ENCODE measurements at places on chromosomes 13 and 19.

GRCh38 chr13:91154558-91155353 is 192.7 kb upstream of the MIR17HG start:
- no peak for DNase-seq

DNA sequence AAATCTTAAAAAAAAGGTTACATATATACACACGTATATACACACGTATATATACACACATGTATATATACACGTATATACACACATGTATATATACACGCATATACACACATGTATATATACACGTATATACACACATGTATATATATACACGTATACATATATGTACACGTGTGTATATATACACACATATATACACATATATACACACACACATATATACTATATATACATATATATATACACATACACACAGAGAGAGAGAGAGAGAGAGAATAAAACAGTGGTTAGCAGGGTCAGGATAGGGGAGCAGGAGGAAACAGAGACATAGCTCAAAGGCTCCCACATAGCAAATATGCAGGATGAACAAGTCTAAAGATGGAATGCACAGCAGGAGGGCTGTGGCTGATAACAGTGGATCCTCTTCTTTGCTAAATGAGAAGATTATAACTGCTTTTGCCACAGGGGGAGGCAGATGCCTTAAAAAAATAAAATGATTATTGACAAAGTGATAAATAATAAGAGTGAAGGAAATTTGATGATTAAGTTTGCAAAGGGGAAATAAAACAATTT is 714.5 kb downstream of the UQCRFS1 start:
- DNase-seq = no peak

DNA sequence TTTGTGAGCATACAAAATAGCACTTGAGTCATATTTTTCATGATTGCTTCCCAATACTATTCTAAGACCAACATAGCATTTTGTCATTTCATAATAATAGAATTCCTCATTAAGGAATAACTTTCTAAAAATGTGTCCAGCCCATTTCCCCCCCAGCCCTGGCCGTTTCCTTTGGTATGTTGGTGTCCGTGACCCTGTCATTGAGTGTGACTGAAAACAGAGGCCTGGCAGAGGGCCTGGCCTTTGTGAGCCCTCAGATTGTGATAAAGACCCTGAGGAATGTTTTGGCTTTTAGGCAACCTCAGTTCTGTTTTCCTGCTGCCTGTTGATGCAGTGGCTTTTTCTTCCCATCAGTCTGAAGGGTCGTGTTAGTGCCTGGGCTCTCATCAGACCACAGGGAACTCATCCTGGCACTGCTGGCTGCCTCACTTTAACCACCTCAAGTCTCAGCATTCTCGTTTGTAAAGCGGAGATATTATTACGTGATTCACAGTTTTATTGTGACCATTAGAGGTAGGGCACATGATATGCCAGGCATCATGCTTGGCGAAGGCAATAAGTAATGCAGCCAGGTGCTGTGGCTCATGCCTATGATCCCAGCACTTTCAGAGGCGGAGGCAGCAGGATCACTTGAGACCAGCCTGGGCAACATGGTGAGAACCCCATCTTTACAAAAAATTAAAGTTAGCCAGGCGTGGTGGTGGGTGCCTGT is 13.8 kb downstream of the SPINT2 start:
- DNase-seq = no peak

DNA sequence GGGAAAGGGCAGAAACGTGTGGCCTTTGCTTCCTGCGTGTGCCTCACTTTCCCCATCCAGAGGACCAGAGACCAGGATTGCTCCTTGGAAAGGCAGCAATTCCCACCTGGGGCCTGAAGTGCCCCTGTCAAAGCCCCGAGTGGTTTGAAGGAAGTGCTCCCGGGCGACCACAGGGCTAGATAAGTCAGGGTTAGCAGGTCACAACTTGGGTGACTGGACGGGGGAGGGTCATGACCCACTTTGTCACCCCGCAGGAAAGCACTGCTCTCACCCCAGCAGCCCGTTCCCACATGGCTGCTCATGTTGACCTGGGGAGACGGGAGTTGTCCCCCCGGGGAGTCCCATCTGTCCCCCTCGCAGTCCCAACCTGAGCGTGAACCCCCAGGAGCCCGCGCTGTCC is 459 bp downstream of the PRAM1 start:
- no peak for DNase-seq

- no peak for DNase-seq
Measured at GRCh38 chr19:30895946-30896345, 453.3 kb downstream of the TSHZ3 start.

DNA sequence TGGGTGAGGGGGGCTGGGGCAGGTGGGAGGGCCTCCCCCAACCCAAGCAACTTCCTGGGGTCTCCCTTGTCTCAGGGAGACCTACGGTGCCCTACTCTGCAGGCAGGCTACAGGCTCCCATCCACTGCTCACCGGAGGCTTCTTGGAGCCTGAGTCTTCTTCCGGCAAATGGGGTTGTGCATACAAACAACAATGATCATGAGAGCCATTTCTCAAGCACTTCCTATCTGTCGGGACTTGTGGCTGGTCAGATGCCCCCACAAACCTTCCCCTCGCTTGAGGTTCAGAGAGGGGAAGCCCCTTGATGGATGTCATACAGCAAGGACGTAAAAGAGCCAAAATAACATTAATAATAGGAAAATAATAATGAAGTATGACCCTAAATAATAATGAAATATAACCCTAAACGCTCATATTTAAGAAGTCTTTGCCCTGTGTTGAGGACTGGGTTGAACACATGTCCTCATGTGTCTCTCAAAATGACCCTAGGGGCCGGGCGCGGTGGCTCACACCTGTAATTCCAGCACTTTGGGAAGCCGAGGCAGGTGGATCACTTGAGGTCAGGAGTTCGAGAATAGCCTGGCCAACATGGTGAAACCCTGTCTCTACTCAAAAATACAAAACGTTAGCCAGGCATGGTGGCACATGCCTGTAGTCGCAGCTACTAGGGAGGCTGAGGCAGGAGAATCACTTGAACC is 727 bp downstream of the CD37 start:
- no peak for DNase-seq

DNA sequence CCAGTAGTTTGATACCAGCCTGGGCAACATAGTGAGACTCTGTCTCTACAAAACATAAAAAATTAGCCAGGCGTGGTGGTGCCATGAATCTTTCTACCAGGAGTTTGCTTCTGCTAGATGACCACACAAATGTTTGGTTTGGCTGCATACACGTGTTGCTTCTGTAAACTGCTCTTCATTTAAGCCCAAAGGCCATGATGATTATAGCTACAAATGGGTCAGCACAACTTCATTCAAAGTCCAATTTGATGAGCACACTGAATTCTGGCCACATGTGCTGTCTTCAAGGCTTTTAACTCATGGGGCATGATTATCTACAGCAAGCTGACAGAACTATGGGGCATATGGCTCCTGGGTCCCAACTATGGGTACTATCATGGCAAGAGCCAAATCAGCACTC is 46.3 kb upstream of the DCT start:
- DNase-seq = no peak

DNA sequence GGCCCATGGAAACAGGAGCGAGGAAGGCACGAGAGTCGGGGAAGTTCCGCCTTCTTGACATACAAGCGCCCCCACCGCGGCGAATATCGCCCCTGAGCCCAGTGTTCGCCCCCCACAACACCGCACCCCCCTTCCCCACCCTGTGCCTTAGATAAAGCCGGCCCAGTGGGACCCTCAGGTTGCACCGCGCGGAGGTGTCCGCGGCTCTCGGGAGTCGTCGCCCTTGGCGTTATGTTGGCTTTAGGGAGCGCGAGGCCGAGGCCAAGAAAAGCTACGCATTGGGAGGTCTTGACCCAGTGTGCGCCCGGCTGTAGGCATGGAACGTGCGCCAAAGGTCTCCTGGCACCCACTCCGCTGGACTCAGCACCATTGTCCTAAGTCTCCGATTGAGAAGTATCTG is 603 bp upstream of the ZNF132 start:
- DNase-seq = no peak

DNA sequence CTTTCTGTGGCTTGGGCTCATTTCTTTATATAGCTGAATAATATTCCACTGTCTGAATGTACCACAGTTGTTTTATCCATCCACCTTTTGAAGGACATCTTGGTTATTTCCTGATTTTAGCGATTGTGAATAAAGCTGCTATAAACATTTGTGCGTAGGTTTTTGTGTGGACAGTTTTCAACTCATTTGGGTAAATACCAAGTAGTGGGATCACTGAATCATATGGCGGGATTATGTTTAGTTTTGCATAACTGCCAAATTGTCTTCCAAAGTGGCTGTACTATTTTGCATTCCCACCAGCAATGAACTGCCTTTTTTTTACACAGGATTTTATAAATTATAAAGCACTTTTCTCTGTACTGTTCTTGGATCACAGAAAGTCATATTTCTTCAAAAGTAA is 13.7 kb upstream of the LRCH1 start:
- no peak for DNase-seq

DNA sequence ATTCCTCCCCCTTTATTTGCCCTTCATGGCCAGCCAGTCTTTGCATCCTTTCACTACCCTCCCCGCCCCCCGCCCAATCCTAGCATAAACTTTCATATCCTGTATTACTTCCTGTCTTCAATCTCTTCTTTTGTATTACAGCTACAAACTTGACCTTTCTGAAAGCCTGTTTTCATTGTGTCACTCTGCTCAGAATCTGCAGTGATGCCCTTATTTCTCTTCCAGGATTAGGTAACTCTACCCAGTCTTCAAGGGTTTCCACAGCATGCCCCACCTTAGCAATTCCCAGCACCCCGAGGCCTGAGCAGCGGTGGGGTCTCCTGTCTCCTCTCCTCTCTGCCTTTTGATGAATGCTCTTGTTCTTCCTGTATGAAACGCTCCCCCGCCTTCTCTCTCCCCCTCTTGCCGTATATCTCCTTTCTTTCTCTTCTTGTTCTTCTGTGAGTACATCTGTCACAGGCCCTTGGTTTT is 145.6 kb downstream of the SHISA2 start:
- DNase-seq = no peak

- DNase-seq = no peak
Measured at GRCh38 chr19:57389194-57389729, 392 bp upstream of the ZNF548 start.

DNA sequence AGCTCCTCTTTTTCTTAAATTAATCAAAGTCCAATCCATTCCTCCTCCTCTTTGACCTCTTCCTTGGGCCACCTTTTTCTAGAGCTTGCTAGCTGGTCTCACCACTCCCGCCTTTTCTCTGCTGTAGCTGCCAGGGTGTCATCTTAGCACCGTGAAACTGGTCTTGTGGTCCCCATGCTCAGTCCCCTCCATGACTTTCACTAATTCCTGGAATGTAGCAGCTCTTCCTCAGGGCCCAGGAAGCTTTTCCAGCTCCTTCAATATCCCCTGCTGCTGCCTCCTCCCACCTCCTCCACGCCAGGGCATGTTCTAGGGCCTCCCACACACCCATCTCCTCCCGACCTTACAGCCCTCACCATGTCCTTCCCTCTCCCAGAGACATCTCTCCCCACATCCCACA is 222.2 kb downstream of the MYO16 start:
- DNase-seq = no peak

- no peak for DNase-seq
Measured at GRCh38 chr13:44739120-44739519, 163.0 kb upstream of the TSC22D1 start.

DNA sequence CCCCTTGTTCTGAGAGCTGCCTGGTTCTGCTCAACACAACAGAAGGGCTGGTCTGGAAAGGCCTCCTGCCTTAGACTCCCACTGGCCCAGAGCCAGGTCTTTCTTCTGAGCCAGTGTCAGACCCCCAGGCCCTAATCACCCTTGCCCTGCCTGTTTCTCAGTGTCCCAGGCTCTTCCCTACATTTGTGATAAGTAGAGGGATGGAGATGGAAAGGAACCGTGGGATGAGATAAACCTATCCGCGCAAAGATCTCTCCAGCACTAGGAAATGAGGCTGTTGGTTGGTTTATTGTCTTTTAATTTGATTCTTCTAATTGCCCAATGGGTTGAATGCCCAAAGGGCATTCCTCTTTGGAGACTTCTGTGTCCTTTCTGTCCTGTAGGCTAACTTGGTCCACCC is 470.0 kb downstream of the TSHZ3 start:
- DNase-seq = no peak

- DNase-seq = no peak
Measured at GRCh38 chr19:4844348-4845179, 13.1 kb upstream of the TICAM1 start.

GRCh38 chr13:99040536-99041131 is 62.8 kb upstream of the DOCK9 start:
- no peak for DNase-seq

GRCh38 chr13:29621051-29621800 is 25.7 kb upstream of the SLC7A1 start:
- no peak for DNase-seq

- no peak for DNase-seq
Measured at GRCh38 chr19:35663981-35664380, 2.3 kb upstream of the UPK1A start.

DNA sequence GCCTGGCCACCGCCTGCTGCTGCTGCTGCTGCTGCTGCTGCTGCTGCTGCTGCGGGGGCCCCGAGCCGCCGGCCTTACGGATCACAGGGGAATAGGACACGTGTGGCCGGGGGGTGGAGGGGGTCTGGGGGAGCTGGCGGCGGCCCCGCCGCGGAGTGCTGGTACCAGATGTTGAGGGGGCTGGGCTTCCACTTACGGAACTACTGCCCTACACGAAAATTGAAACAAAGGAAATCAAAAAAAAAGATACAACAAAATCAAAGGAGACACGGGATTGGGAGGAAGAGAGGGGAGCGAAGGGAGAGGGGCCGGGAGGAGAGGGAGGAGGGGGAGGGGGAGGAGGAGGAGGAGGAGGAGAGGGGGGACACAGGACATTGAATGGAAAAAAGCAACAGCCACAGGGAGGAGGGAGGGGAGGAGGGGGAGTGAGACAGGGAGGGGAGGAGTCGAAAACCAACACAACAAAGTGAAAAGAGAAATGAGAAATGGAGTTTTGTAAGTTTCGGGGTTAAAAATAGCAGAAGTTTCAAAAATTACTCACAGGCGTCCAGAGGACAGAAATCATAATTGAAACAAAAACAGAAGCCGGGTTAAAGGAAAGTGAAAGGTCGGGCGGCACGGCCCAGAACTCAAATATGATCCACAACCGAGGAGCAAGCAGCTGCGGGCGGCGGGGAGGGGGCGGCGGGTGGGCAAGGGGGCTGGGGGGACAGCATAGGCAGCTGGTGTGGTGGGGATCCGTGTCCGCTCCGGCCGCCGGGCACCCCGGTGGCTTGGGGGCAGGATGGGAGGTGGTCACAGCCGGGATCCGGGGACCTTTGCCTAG is 57.8 kb downstream of the IER2 start:
- peak; percentile 18 for DNase-seq

DNA sequence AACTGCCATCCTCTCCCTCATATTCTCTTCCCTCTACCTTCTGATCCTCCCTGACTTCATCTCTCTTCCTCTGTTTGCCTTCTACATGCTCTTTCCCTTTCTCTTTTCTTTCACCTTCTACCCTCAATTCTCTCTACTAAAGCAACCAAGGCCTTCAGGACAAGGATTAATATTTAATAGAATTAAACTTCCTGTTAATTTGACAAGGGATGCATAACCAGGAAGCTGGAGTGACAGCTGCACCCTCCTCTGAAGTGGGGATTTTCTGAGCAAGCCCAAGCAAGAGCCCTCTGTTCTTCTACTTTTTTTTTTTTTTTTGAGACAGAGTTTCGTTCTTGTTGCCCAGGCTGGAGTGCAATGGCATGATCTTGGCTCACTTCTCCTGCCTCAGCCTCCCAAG is 63.4 kb upstream of the MED4 start:
- DNase-seq = no peak

- DNase-seq = no peak
Measured at GRCh38 chr13:89269737-89270136, 1598.6 kb downstream of the SLITRK5 start.
